Myocyte (in vitro differentiated cells): ENCODE measurements at places on chromosomes 3 and 15. TPM values are rescaled to one million over a fixed set of nuclear protein-coding genes. Genes with fewer than 3 reads are reported as not detected.

DNA sequence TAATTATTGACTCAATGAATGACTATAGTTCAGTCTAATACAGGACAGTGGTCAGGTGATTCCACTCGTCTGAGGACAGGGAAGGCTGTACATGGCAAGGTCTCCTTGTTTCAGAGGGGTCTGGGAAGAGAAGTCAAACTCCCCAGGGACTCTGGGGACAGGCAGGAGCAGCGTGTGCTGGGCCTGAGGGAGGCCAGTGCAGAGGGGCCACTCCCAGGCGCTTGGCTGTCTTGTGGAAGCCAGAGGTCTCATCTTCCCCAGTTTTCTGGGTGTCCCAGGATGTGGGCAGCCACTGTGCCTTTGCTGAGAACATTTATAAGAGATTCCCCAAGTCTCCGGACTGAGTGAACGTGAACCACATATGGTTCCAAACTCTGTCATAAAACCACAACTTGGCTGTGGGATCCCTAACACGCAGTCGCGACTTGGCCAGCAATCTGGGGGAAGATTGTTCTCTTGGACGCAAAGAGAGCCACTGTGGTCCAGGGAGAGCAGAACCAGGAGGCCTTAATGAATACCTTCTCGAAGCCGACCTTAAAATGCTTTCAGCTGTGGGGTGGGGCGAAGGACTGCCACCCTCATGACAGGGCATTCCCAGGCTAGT is 30.4 kb downstream of the BHLHE40 start:
- no peak for DNase-seq

- DNase-seq: peak; percentile 91
Observed at GRCh38 chr15:80967451-80967850, 22.2 kb downstream of the MESD start.

GRCh38 chr3:169148448-169149348 is 514.8 kb downstream of the MECOM start:
- DNase-seq: no peak

- DNase-seq: no peak
Observed at GRCh38 chr3:128463771-128464170, 2.9 kb downstream of the DNAJB8 start.

GRCh38 chr3:107989661-107990060 is 101.2 kb downstream of the CD47 start:
- DNase-seq: no peak

DNA sequence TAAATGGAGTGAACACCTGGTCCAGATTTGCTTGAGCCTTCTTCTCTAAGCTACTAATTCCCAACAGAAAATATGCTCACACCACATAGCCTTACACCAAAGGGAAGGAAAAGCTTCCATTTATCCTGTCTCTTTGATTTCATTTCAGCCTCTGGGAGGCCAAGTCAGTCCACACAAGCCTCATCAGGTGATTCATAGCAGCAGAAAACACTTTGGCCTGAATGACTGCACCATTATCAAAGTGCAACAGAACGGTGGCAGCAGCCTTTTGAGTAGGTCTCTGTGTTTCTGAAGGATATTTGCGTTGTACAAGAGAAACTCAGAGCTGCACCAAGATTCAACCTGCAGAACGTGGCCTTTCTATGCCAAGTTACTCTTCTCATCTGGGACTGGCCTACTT is 46.6 kb upstream of the SNRK start:
- no peak for DNase-seq

DNA sequence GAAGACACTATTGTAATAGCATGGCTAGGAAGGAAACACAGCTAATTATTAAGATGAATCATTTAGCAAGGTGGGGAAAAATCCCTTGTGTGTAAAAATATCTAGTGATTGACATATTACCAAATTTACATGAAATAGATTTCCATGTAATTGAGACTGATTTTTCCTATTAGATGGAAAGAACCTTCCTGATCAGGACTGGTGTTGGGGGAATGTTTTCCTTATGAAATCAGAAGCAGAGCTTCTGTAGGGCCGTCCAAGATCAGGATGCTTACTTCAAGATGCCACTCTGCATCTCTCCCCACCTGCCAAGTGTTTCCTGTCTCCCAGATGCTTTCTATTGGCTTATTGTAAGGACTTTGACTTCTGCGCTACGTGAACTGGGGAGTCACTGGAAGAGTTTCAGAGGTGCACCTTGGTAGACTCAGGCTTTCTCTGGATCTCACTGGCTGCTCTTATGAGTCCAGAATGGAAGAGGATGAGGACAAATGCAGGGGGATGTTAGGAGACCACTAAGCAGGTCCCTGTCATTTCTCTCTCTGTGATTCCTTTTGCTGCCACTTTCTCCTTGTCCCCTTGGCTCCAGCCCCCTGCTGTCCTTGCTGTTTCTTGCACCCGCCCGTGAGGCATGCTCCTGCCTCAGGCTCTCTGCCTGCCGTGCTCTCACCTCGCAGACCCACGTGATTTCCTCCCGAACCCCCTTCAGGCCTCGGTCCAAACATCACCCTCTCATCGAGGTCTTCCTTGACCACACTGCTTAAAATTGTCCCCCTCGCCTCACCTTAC is 30.1 kb downstream of the BTD start:
- no peak for DNase-seq

Gene SHF
- 104 and 161 TPM in 2 replicates for total RNA-seq

Gene GABRR3
- total RNA-seq: not detected in 2 replicates
